Activated CD8-positive, alpha-beta T cell treated with anti-CD3 and anti-CD28 coated beads, Interleukin-2, amount 10 ng/mL, durations not matched to agents 7 days and 5 days (primary cell): ENCODE measurements at places on chromosomes 7 and 10. TPM values are rescaled to one million over a fixed set of nuclear protein-coding genes. Genes with fewer than 3 reads are reported as not detected.

- no peak overlapping the region for H3K27ac ChIP-seq
- no peaks in the 10 kb centered on the region for H3K36me3 ChIP-seq
- DNase-seq, result no peak
- peak overlapping the region; percentile 66 for H3K4me3 ChIP-seq
- H3K27me3 ChIP-seq, result peaks cover 80% of the 10 kb centered on the region
- peaks cover 39% of the 10 kb centered on the region for H3K4me1 ChIP-seq
These were observed 83.5 kb upstream of the SLF2 start for GRCh38 chr10:100829097-100829870.

DNA sequence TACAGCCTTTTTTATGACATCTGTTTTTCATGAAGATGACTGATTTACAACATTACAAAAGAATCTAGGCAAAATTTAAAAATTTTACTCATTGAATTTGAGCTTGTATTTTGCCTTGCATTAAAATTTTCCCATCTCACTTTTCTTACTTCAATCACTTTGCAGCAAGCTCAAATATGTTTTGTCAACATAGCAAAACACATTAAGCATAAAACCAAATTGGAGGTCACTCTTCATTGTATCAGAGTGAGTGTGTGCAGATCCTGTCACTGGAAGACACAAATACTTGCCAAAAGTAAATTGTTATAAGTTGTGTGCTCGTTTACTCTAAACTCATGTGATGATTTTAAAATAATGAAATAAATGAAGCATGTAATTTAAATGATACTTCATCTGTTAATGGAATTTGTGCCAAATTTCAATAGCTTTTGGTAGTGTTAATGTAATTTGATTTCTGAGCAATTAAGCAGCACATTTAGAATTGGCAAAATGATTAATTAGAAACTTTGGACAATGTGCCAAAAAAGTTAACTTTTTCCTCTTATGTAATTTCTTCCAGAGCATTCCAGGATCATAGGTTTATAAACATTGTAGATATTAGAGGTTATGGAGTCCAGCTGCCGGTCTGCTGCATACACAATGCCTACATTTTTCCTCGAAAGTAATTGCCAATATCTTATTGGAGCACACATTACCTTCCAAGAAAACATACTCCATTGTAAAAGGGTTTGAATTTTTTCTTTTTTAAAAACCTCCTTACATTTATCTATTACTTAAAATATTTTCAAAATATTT lies 1078.2 kb upstream of the LRRTM3 start:
- H3K4me3 ChIP-seq, result no peak overlapping the region
- H3K36me3 ChIP-seq, result no peaks in the 10 kb centered on the region
- DNase-seq, result no peak
- H3K27ac ChIP-seq, result no peak overlapping the region

SPDYE6 gene
- total RNA-seq, result not detected

DNA sequence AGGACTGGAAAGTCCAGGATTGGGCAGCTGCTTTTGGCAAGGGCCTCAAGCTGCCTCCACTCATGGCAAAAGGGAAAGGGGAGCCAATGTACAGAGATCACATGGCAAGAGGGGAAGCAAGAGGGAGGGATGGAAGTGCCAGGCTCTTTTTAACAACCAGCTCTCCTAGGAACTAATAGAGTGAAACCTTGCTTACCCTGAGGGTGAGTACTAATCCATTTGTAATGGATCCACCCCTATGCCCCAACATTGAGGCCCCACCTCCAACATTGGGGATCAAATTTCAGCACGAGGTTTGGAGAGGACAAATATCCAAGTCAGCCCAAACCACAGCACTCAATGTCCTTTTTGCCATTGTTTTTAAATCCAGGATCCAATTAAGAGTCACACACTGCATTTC lies 12.5 kb downstream of the HABP2 start:
- DNase-seq, result no peak
- H3K36me3 ChIP-seq, result no peaks in the 10 kb centered on the region
- H3K27ac ChIP-seq, result no peak overlapping the region
- H3K4me1 ChIP-seq, result no peaks in the 10 kb centered on the region
- H3K27me3 ChIP-seq, result peaks cover 4% of the 10 kb centered on the region

DNA sequence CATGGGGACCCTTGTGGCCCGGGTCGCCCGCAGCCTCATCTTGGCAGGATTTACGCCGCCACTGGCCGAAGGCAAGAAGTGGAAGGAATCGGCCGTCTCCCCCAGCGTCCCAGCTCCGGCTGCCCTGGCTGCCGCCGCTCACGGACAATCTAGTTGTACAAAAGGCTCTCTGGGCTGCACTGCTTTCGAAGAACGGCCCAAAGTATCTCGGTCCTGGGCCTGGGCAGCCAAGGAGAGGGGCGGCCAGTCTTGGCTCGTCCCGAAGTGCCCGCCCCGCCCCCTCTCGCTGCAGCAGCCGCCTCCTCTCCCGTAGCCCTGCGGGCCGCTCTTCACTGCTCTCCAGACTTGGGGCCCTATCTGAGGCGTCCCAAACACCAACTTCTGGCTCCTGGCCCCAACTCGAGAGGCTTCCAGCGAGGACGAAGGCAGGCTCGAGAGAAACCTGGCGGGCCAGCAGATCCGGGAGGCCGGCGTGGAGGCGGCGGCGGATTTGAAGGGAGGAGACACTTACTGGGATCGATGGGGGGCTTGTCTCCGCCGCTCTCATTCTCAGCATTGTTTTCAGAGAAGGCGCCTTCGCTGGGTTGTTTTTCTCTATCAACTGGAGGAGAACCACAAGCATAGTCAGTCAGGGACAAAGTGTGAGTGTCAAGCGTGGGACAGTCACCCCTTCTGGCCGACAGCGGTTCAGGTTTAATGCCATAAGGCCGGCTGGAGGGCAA lies 809 bp downstream of the HOXA9 start:
- peak overlapping the region; percentile 15 for H3K4me3 ChIP-seq
- H3K4me1 ChIP-seq, result peaks cover 13% of the 10 kb centered on the region
- H3K36me3 ChIP-seq, result peaks cover 8% of the 10 kb centered on the region
- DNase-seq, result no peak

DNA sequence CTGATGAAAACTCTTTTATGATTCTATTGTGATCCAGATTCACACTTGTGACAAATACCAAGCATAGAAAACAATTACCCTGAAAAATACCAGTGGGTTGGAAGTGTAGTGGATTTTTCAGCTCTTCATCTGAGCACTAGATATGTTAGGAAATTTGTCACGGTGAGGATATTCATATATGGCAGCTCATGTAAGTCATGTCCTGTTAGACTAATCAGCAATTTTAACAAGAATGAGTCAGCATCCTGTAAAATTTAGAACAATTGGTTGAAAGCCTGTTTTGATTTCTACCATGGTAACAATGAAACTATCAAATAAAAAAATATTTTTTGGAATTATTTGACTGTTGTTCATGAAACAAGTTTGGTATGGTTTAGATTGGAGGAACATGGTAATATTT lies 334.3 kb downstream of the CACNA2D1 start:
- H3K4me3 ChIP-seq, result no peak overlapping the region
- H3K27ac ChIP-seq, result no peak overlapping the region
- no peaks in the 10 kb centered on the region for H3K27me3 ChIP-seq
- H3K4me1 ChIP-seq, result no peaks in the 10 kb centered on the region

DNA sequence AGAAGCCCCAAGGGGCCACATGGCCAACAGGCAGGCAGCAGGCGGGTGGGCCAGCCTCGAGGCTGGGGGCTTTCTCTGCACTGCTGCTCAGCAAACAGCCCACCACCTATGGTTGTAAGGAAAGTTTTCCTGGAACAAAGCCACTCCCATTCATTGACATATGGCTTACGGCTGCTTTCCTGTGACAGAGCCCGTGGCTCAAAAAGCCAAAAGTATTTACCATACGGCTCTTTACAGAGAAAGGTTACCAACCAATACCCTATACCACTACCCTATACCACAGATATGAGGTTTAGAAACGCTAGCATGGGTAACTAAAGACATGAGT lies 152.7 kb downstream of the MAD1L1 start:
- peaks cover 3% of the 10 kb centered on the region for H3K36me3 ChIP-seq
- H3K4me3 ChIP-seq, result no peak overlapping the region
- no peak overlapping the region for H3K27ac ChIP-seq

DNA sequence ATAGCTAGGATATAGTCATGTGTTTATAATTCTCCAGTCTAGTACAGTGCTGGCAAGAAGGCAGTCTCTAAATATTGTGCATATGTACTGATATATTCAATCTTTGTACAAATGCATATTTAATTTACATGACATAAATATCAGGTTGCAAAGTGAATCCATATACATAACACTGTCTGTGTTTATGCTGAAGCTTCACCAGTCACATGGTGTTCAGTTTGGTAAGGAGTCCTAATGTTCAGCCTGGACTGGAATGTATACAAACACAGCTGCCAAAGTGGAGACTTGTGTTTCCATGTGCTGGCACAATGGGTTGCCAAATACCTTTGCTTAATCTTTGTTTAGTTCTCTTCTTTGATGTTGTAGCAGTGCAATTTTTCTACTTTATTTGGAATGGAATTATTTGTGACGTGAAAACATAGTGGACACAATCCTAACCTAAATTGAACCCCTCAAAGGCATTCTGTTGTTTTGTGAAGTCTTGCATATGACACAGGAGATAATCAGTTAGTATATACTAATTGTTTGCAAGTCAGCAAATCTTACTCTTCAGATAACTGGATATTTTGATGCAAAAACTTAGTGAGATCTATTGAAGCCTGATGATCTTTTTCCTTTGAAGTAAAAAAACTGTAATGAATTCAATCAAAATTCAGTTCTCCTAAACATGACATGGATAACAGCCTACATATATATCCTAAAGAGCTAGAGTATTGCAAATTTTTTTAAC lies 17.3 kb upstream of the ARL4A start:
- no peaks in the 10 kb centered on the region for H3K36me3 ChIP-seq
- no peak overlapping the region for H3K4me3 ChIP-seq
- H3K27ac ChIP-seq, result no peak overlapping the region
- H3K27me3 ChIP-seq, result no peaks in the 10 kb centered on the region

VGF gene
- total RNA-seq, result 0.53 TPM
